ENCODE measurements at places on chromosomes 11 and 22. TPM values are rescaled to one million over a fixed set of nuclear protein-coding genes. Genes with fewer than 3 reads are reported as not detected.

TTC36 gene
- 9.0 TPM for total RNA-seq

MRPL40 gene
- 37.8 TPM for total RNA-seq

OR5T2 gene
- not detected for total RNA-seq

PDGFD gene
- total RNA-seq: 26.5 TPM

APOBEC3B gene
- 3.3 TPM for total RNA-seq

POU2AF2 gene
- total RNA-seq: 4.2 TPM

IGLL5 gene
- 0.66 TPM for total RNA-seq

YPEL4 gene
- total RNA-seq: 0.39 TPM

CREB3L1 gene
- total RNA-seq: 6.9 TPM

FGF19 gene
- not detected for total RNA-seq

KCNJ1 gene
- not detected for total RNA-seq

- no peak overlapping the region for H3K27ac ChIP-seq
- no peaks in the 10 kb centered on the region for H3K4me1 ChIP-seq
- H3K36me3 ChIP-seq: no peaks in the 10 kb centered on the region
- no peak for DNase-seq
- no peaks in the 10 kb centered on the region for H3K27me3 ChIP-seq
Observed at GRCh38 chr11:71265559-71266092, 13.2 kb upstream of the SHANK2 start.

GRCh38 chr22:33848251-33848650 is 72.0 kb downstream of the LARGE1 start:
- no peak overlapping the region for H3K27ac ChIP-seq
- no peak for DNase-seq
- H3K4me1 ChIP-seq: peaks cover 36% of the 10 kb centered on the region
- H3K36me3 ChIP-seq: no peaks in the 10 kb centered on the region

- no peak overlapping the region for H3K4me3 ChIP-seq
- no peaks in the 10 kb centered on the region for H3K36me3 ChIP-seq
- no peak for DNase-seq
- H3K4me1 ChIP-seq: peaks cover 18% of the 10 kb centered on the region
Observed at GRCh38 chr11:130099356-130099755, 29.7 kb downstream of the APLP2 start.

DNA sequence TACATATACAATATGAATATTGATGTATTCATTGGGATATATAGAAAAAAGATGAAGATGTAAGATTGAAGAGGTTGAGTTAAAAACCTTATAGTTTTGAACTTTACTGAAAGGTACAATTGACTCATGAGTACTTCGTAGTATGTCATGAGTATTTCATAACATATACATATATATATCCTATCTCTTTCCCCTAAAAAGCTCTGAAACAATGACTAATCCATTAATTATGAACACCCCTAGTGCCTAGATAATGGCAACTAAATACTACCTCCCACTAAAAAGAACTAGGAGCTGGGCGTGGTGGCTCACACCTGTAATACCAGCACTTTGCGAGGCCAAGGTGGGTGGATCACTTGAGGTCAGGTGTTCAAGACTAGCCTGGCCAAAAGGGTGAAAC is 31.5 kb downstream of the SLC35F2 start:
- H3K27me3 ChIP-seq: no peaks in the 10 kb centered on the region
- H3K4me1 ChIP-seq: no peaks in the 10 kb centered on the region
- H3K36me3 ChIP-seq: no peaks in the 10 kb centered on the region
- H3K27ac ChIP-seq: no peak overlapping the region
- no peak for DNase-seq
- H3K4me3 ChIP-seq: no peak overlapping the region

DNA sequence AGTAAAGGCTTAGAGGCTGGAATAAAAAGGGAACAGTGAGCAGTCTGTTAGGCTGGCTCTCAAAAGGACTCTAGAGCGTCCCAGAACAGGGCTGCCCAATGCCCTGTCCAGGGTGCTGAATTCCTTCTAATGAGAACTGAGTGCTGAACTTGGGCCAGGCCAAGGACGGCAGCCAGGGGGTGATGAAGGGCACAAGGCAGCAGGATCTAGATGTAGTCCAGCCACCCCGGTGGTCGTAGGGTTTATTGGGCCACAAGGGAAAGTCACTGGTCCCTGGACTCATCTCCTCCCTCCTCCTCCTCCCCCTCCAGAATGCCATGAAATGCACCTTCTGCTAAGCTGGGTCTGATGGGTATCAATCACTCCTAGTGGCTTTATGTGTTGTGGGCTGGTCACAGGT is 19.2 kb downstream of the NPTXR start:
- H3K4me3 ChIP-seq: no peak overlapping the region
- no peaks in the 10 kb centered on the region for H3K27me3 ChIP-seq
- peaks cover 23% of the 10 kb centered on the region for H3K36me3 ChIP-seq
- no peak overlapping the region for H3K27ac ChIP-seq
- H3K4me1 ChIP-seq: no peaks in the 10 kb centered on the region

DNA sequence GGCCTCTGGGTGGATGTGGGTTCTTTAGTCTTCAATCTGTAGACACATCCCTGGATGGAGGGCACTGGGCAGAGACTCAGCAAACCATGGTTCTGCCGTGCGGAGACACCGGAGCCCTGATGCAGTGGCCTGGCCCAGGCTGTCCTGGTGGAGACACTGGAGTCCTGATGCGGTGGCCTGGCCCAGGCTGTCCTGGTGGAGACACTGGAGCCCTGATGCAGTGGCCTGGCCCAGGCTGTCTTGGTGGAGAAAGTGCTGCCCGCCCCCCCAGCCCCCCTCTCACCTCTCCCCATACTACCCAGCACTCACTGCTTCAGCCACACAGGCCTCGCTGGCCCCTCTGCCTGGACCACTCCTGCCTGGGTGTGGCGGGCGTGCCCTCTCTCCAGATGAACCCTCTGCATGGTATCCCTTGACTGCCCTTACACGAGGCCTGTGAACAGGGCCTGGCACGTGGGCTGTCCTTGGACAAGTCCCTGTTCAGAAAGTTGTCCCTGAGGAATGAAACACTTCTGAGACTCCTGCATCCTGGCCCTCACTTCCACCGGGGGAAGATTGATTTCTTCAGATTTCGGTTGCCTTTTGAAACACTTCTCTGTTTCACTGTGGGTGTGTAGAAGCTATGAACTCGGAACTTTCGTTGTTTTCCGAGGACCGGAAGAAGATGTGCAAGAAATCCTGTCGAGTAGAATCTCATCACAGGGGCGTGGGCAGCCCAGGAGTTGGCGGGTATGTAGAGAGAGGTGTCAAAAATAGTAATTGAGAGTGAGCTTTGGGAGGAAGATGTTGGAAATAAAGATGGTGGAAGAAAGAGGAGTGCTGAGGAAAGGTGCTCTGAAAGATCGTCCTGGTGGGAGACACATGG is 26.2 kb downstream of the IGHMBP2 start:
- no peaks in the 10 kb centered on the region for H3K4me1 ChIP-seq
- DNase-seq: no peak
- H3K27me3 ChIP-seq: no peaks in the 10 kb centered on the region
- H3K4me3 ChIP-seq: no peak overlapping the region
- peaks cover 31% of the 10 kb centered on the region for H3K36me3 ChIP-seq

GRCh38 chr11:16434036-16434435 is 77.7 kb upstream of the SOX6 start:
- no peak overlapping the region for H3K27ac ChIP-seq
- H3K4me1 ChIP-seq: no peaks in the 10 kb centered on the region
- no peaks in the 10 kb centered on the region for H3K36me3 ChIP-seq
- H3K4me3 ChIP-seq: no peak overlapping the region
- H3K27me3 ChIP-seq: no peaks in the 10 kb centered on the region
- DNase-seq: no peak

GRCh38 chr11:61814247-61814957 is 2.4 kb downstream of the FADS1 start:
- peaks cover 4% of the 10 kb centered on the region for H3K36me3 ChIP-seq
- peak; percentile 28 for DNase-seq
- H3K27me3 ChIP-seq: no peaks in the 10 kb centered on the region
- peak overlapping the region; percentile 96 for H3K27ac ChIP-seq
- peaks cover 15% of the 10 kb centered on the region for H3K4me1 ChIP-seq

- H3K4me3 ChIP-seq: no peak overlapping the region
- H3K4me1 ChIP-seq: peaks cover 9% of the 10 kb centered on the region
- H3K27me3 ChIP-seq: no peaks in the 10 kb centered on the region
- no peak overlapping the region for H3K27ac ChIP-seq
- no peak for DNase-seq
- H3K36me3 ChIP-seq: no peaks in the 10 kb centered on the region
Observed at GRCh38 chr11:118521892-118522311, 5.4 kb upstream of the TTC36 start.

GRCh38 chr11:13207270-13207664 is 70.3 kb upstream of the BMAL1 start:
- no peaks in the 10 kb centered on the region for H3K27me3 ChIP-seq
- no peak for DNase-seq
- H3K4me3 ChIP-seq: peak overlapping the region; percentile 32
- peak overlapping the region; percentile 88 for H3K27ac ChIP-seq

DNA sequence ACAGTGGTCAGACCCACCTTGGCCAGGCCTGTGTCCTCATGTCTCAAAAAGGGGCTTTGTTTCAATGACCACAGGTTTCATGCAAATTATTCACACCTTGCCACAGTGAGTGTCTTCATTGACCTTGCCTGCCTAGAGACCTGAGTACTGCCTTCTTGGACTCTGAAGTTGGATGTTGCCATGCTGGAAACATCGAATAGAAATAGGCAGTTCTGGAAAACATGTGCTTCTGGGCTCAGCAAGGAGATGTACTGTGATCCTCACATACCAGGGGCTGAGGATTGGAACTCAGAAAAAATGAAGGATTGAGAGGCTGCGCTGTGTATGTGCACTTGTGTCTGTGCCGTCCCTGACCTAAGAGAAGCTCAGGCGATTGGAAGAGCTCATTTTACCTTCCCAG is 9.6 kb upstream of the NRIP3 start:
- H3K36me3 ChIP-seq: no peaks in the 10 kb centered on the region
- no peak overlapping the region for H3K4me3 ChIP-seq
- no peak overlapping the region for H3K27ac ChIP-seq
- H3K27me3 ChIP-seq: no peaks in the 10 kb centered on the region
- H3K4me1 ChIP-seq: no peaks in the 10 kb centered on the region

DNA sequence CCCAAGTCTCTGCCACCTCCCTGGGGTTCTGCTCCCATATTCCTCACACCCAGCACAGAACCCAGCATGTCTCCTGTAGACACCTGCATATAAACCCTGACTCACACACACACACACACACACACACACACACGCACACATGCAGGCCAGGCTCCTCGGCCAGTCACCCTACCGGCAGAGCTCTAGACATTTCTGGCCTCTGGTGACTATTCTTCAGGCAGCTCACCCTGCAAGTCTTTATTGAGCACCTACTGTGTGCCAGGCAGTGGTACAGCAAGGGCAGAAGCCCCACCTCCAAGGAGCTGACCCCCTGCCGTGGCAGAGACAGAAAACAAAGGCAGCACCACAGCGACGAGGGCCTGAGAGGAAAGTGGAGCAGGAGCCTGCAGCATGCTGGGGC is 50.3 kb downstream of the CDKN1C start:
- no peaks in the 10 kb centered on the region for H3K27me3 ChIP-seq
- no peak overlapping the region for H3K4me3 ChIP-seq
- peaks cover 16% of the 10 kb centered on the region for H3K4me1 ChIP-seq
- no peaks in the 10 kb centered on the region for H3K36me3 ChIP-seq
- DNase-seq: no peak

GRCh38 chr11:15883455-15883920 is 472.9 kb downstream of the SOX6 start:
- DNase-seq: no peak
- peaks cover 19% of the 10 kb centered on the region for H3K4me1 ChIP-seq
- H3K27ac ChIP-seq: no peak overlapping the region
- no peaks in the 10 kb centered on the region for H3K27me3 ChIP-seq
- H3K36me3 ChIP-seq: no peaks in the 10 kb centered on the region

DNA sequence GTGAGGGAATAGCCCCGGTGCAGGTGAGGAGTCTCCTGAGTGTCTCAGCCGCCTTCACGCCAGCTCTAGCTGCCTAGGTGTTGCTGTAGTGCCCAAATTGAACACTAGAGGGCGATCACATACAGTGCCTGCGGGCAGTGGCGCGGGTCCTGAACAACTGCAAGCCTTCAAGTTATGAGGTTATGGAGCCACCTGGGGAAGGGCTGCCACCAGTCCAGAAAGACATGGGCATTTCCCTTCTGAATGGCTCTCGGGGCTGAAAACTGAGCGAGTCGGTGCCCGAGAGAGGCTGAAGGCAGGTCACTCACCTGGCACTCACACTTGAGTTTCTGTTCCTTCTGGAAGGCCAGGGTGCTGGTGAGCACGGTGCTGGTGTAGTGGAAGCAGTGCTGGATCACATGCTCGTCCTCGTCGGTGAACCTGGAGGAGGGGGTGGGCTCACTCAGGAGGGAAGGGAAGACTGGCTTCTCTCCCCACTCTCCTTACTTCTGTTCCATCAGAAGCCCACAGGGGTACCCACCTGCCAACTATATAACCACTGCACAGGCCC is 88.4 kb downstream of the PDE2A start:
- no peak overlapping the region for H3K4me3 ChIP-seq
- no peaks in the 10 kb centered on the region for H3K36me3 ChIP-seq
- H3K27ac ChIP-seq: no peak overlapping the region
- DNase-seq: peak; percentile 84

DNA sequence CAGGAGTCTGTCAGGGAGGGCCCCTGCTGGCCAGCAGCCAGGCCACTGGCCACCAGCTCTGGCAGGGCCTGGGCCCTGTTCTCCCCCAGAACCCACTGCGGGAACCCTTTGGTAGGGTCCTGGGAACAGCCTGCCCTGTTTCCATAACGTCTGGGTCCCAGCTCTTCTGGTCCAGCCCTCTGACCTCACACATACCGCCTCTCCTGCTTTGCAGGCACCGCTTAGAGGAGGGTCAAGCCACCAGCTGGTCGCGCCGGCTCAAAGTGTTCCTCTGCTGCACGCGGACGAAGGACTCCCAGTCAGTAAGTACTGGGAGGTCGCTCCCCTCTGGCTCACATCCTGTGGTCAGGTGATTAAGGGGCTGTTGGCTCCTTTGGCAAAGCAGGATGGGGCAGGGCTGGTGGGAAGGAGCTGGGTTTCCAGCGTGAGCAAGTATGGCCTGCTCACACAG is 26.6 kb upstream of the MYRF start:
- H3K4me1 ChIP-seq: no peaks in the 10 kb centered on the region
- no peak for DNase-seq

GRCh38 chr11:3675971-3676370 is 4.8 kb upstream of the CHRNA10 start:
- peaks cover 4% of the 10 kb centered on the region for H3K36me3 ChIP-seq
- no peak overlapping the region for H3K27ac ChIP-seq
- DNase-seq: no peak
- no peak overlapping the region for H3K4me3 ChIP-seq
- H3K4me1 ChIP-seq: no peaks in the 10 kb centered on the region

DNA sequence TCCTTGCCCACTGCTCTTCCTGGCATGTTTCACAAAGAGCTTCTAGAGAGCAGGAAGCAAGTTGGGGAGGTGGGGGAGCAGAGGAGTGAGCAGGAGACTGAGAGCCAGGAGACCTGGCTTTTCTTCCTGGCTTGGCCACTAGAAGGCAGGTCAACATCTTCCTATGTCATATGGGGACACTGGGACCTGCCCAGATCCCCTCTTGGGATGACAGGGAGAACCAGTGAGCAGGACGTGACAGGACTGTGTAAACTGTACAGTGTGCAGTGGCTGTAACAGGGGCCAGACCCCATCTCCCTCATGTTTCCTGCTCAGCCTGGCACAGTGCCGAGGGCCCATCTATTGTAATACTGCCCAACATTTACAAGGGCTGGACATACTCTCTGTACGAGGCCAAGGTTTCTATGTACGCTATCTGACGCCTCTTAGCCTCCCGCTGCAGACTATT is 29.4 kb downstream of the GDPD5 start:
- no peaks in the 10 kb centered on the region for H3K27me3 ChIP-seq

- no peaks in the 10 kb centered on the region for H3K4me1 ChIP-seq
- no peaks in the 10 kb centered on the region for H3K27me3 ChIP-seq
- no peaks in the 10 kb centered on the region for H3K36me3 ChIP-seq
- H3K27ac ChIP-seq: peak overlapping the region; percentile 59
- no peak for DNase-seq
- no peak overlapping the region for H3K4me3 ChIP-seq
Observed at GRCh38 chr22:42905702-42906183, 48.7 kb upstream of the ARFGAP3 start.
